ENCODE measurements at places on chromosomes 1 and 21.
A peak's percentile ranks its signal among the peaks of the same experiment; 100 is the strongest.

DNA sequence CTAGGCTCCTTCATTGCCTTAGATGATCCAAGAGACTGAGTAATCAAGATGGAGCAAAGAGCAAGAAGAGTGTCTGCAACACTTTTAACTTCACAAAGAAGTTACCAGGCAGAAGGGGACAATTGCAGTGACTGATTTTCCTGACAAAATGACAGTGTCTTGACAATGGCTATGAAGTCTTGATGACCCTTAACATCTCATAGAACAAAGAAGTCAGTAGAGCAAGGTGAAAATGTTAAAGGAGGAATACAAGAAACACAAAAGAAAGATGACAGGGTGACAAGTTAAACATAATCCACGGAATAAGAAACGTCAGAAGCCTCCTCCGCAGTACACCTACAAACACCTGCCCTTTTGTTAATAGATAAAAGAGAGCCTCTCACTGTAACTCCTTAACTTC, 15.1 kb upstream of the VCAM1 start:
- no peak for DNase-seq

- DNase-seq: peak; percentile 78
Observed at GRCh38 chr1:30919025-30919881, 10.7 kb upstream of the SDC3 start.

GRCh38 chr21:34986561-34987500, 62.3 kb downstream of the RUNX1 start:
- peak; percentile 52 for DNase-seq

DNA sequence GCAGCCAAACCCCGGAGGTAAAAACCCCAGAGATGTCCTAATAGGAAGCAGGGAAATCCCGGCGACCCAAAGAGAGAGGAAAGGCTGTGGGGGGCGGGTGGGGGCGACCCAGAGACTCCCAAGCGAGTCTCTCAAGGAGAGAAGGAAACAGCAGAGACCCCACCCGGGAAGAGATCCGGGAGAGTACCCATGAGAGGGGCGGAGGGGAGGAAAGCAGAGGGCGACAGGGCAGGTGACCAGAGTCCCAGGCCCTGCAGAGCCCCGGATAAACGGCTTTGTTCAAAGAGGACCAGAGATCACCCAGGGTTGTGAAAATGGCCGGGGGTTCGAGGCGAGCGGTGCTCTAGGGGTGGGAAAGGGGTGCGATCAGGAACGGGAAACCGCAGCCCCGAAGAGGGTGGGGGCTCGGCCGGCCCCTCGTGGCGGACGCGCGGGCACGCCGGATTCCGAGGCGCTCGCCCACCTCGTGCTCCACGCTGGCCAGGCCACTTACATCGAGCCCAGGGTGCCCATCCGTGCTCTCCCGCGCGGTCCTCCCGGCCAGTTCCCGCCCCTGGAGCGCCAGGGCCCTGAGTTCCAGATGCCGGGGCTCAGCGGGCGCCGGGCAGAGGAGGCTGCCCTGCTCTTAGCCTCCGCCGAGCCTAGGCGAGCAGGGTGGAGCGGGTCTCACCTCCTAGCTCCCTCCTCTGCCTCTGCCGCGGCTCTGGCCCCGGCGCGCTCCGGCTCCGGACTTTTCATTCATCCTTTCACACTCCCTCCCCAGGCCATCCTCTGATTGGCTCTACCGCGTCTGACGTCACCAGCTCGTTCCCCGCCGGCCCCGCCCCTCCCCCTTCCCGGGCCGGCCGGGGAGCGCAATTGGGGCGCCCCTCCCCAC, 52.3 kb downstream of the RHBG start:
- DNase-seq: peak; percentile 26
